ENCODE measurements at places on chromosomes 3 and 15.

DNA sequence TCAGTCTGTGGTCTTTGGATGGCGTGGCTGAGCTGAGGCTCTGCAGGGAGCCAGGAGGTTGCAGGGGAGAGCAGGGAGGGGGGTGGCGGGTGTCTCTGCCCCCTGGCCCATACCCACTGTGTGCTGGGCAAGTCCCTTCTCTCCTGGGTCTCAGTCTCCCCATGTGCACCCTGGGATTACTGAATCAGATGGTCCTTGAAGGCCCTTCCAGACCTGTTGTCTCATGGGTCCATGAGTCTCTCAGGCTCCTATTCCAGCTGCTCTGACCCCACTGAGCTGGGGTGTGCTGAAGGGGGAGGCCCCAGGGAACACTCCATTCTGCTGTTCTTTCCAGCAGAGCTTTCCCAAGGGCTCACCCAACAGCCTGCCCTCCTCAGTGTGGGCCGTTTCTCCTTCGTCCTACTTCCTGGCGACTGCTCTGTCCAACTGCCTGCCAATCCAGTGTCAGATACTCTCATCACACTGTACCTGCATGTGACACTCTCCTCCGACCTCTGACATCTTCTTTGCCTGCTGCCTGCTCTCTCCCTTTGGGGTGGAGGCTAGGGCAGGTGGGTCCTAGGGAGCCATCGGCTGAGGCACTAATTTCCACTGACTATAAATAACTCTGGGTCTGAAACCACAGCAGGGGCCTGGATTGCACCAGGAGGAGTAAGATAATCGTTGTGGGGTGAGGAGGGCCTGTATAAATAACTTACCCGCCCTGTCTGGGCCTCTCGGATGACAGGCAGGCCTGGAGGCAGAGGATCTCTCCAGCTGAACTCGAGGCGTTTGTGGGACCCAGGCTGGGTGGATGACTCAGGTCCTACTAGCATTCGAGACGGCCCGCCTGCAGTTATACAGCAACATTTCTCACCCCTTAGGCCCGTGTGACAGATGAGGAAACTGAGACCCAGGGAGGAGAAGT, 67.1 kb downstream of the ATP2B2 start:
- no peak for DNase-seq

GRCh38 chr3:12706504-12707253, 42.8 kb upstream of the RAF1 start:
- DNase-seq, result peak; percentile 50

- no peak for DNase-seq
These were observed 99.1 kb downstream of the FOXP1 start for GRCh38 chr3:71484452-71484851.

GRCh38 chr15:77454951-77455350, 34.3 kb downstream of the HMG20A start:
- DNase-seq, result no peak

DNA sequence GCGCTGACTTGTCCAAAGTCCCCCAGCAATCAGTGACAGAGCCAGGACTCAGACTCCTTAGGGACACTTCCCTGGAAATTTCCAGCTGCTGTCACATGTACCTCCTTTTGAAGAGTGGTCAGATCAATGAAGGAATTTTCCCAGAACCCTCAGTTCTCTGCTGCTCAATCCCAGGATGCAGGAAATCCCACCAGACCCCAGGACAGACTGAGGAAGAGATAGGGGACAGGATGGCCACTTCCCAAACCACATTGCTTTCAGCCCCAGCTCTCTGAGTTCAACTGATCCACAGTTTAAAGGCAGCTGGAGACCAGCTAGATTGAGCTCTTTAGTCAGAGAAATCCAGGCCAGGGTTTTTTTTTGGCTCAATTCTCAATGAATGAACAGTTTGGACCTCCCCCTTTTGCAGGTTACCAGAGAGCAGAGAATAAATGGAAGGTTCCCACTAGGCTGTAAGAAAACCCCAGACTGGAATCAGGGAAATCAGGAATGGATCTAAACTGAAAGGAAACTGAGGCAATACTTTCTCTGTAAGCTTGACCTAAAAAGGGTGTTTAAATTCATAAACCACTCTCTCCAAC, 1.5 kb downstream of the CYP1A1 start:
- no peak for DNase-seq

Measured in activated naive CD4-positive, alpha-beta T cell treated with anti-CD3 and anti-CD28 coated beads, Interleukin-2, amount 50 U/mL, for 16 hours (primary cell).